T-helper 2 cell treated with Interferon-gamma antibody and Interleukin-4, amounts not matched to agents 5 μg/mL and 100 μg/mL, for 36 hours (primary cell): ENCODE measurements at places on chromosomes 12 and 14.

GRCh38 chr12:11661491-11662089 lies 12.1 kb downstream of the ETV6 start:
- no peak overlapping the region for H3K27ac ChIP-seq
- no peaks in the 10 kb centered on the region for H3K27me3 ChIP-seq
- DNase-seq = no peak
- no peak overlapping the region for H3K4me3 ChIP-seq

DNA sequence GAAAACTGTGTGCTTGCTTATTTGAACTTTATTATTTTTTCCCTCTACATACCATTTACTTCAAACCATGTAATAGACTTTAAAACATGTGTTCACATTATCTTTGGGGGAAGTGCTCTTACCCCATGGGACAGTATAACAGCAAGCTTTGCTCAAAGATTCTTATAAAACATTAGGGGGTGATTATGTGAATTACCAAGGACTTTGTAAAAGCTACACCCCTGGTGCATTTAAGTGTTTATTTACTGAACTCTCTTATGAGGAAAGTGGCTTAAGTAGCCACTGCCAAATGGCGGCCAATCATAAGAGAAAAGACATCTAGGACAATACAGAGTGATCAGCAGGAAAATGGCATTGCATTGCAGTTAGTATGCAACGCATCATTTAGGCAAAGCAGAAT lies 70.3 kb downstream of the CAPZA3 start:
- no peak for DNase-seq
- no peaks in the 10 kb centered on the region for H3K36me3 ChIP-seq
- no peak overlapping the region for H3K4me3 ChIP-seq
- no peaks in the 10 kb centered on the region for H3K27me3 ChIP-seq

DNA sequence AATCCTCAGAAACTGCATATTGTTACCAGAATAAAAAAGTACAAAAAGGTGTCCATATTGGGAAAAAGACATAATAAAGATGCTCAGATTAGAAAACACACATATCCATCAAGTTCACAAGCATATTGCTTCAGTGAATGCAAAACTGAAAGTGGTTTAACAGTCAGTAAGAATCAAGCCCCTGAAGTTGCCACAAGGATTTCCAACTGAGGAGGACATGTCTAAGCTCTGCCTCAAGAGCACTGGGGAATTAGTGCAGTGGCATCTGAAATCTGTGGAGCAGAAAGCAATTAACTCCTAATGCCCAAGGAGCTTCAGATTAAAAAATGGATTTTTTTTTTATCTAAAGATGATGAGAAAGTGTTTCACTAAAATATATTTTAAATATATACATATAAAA lies 113.2 kb downstream of the DENND5B start:
- no peak for DNase-seq
- H3K27ac ChIP-seq = no peak overlapping the region
- no peaks in the 10 kb centered on the region for H3K4me1 ChIP-seq
- H3K36me3 ChIP-seq = no peaks in the 10 kb centered on the region
- H3K27me3 ChIP-seq = peaks cover 4% of the 10 kb centered on the region
- no peak overlapping the region for H3K4me3 ChIP-seq

GRCh38 chr12:99911967-99912366 lies 72.8 kb downstream of the ANKS1B start:
- H3K4me3 ChIP-seq = no peak overlapping the region
- H3K4me1 ChIP-seq = no peaks in the 10 kb centered on the region
- H3K27me3 ChIP-seq = no peaks in the 10 kb centered on the region
- no peak overlapping the region for H3K27ac ChIP-seq
- no peaks in the 10 kb centered on the region for H3K36me3 ChIP-seq

GRCh38 chr14:93094121-93094918 lies 21.4 kb downstream of the ITPK1 start:
- H3K4me1 ChIP-seq = peaks cover 9% of the 10 kb centered on the region
- no peaks in the 10 kb centered on the region for H3K27me3 ChIP-seq
- no peak for DNase-seq
- H3K36me3 ChIP-seq = no peaks in the 10 kb centered on the region

- H3K4me1 ChIP-seq = no peaks in the 10 kb centered on the region
- no peak overlapping the region for H3K4me3 ChIP-seq
- H3K36me3 ChIP-seq = no peaks in the 10 kb centered on the region
- H3K27me3 ChIP-seq = no peaks in the 10 kb centered on the region
- no peak overlapping the region for H3K27ac ChIP-seq
- DNase-seq = no peak
Observed at GRCh38 chr12:42716491-42716891, 126.9 kb upstream of the PRICKLE1 start.
